ENCODE measurements at places on chromosomes 5 and 9. TPM values are rescaled to one million over a fixed set of nuclear protein-coding genes. Genes with fewer than 3 reads are reported as not detected.

DNA sequence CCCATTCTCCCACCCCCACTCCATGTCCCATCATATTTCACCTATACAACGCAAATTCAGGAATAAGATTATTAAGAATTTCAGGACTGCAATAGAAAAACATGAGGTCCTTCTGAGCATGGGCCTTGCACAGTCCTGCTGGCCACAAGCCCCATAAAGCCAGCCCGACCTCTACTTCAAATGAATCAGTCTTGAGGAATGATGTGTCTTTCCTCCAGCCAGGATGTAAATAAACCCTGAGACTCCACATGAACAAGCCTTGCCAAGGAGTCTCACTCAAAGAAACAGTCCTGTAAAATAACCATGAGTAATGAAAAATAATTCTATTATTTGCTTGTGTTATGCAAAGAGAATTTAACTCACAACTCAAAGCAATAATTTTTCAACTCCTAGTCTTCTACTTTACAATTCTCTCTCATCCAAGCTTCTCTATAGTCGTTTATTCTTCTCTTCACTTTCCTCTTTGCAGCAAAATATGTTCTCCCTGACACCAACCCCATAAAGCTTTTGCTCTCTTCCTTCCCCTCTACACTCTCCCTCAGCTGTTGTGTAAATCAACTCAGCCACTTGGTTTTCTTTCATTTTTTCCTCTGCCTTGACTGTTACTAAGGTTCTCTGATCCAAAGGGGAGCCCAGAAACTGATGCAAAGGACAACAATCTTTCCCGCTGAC lies 140.1 kb upstream of the MOCS2 start:
- DNase-seq, result peak; percentile 96

The NFX1 gene
- polyA plus RNA-seq, result 39.5 TPM

The C9 gene
- not detected for polyA plus RNA-seq

- DNase-seq, result no peak
These were observed 19.2 kb downstream of the RNF145 start for GRCh38 chr5:159190170-159190569.

The KIAA0825 gene
- polyA plus RNA-seq, result 1.7 TPM

- DNase-seq, result no peak
These were observed 679 bp upstream of the KDM4C start for GRCh38 chr9:6757132-6757455.

The FGF10 gene
- polyA plus RNA-seq, result 0.58 TPM

DNA sequence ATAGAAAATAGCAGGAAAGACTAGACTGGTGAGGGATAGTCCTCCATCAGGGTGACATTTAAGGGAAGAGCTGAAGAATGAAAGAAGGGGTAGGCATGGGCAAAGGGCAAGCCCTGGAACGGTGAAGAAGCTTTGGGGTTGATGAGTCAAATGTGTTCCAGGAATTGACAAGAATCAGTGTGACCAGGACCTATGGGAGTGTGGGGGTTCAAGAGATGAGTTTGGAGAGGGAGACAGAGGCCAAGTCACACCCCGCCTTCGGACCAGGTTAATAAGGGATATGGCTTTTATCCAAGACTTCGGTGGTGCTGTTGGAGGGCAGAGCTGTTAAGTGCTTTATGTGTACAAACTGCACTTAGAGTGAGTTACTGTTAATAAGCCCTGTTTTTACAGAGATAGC lies 920 bp downstream of the PMPCA start:
- no peak for DNase-seq

DNA sequence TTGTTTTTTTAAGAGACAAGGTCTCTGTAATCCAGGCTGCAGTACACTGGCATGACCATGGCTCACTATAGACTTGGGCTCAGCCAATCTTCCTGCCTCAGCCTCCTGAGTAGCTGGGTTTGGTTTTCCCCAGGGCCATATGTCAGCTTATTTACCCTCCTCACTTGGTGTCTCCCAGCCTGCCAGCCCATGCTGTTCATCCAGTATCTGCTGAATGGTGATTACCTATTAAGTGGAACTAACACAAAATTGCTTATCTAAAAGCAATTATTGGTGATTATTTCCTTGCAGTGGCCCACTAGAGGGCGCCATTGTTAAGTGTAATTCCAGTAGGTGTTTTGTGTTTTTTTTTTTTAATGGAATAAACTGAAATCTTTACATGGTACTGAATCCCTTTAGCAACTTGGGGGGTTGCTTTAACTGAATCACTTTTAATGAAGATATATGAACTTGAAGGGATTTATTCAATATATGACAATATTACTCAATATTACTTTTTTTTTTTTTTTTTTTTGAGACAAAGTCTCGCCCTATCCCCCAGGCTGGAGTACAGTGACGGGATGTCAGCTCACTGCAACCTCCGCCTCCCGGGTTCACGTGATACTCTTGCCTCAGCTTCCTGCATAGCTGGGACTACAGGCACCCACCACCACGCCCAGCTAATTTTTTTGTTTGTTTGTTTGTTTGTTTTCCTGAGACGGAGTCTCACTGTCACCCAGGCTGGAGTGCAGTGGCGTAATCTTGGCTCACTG lies 13.8 kb downstream of the EXOSC2 start:
- DNase-seq, result peak; percentile 51

GRCh38 chr5:177489119-177489716 lies 8.2 kb downstream of the PDLIM7 start:
- DNase-seq, result no peak

- DNase-seq, result no peak
These were observed 2.0 kb downstream of the PPP3R2 start for GRCh38 chr9:101592788-101593187.

The CRB2 gene
- polyA plus RNA-seq, result not detected

The ARID3C gene
- not detected for polyA plus RNA-seq

GRCh38 chr5:141683596-141684141 lies 1.6 kb upstream of the ARAP3 start:
- DNase-seq, result no peak

- peak; percentile 19 for DNase-seq
These were observed 54.8 kb downstream of the IQGAP2 start for GRCh38 chr5:76457674-76458485.

GRCh38 chr5:66894480-66895240 lies 298.5 kb downstream of the MAST4 start:
- peak; percentile 17 for DNase-seq

The C5orf52 gene
- not detected for polyA plus RNA-seq

DNA sequence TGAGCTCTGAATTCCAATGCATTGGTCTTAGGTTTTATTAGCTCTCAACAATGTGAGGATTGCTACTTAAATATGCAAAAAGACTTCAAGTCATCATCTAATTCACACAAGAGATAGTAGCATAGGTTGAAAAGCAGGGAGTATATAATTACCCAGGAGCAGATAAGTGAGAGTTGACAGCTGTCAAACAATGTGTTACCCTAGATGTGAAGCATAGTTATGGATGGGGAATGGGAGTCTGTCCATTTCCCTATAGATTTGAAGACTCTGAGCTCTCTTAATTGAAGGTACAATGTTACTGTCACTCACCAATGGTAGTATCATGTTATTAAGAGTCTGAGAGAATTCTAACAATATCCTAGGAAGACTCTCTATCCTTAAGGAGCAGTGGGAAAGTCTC lies 160.7 kb downstream of the KCTD16 start:
- DNase-seq, result no peak

DNA sequence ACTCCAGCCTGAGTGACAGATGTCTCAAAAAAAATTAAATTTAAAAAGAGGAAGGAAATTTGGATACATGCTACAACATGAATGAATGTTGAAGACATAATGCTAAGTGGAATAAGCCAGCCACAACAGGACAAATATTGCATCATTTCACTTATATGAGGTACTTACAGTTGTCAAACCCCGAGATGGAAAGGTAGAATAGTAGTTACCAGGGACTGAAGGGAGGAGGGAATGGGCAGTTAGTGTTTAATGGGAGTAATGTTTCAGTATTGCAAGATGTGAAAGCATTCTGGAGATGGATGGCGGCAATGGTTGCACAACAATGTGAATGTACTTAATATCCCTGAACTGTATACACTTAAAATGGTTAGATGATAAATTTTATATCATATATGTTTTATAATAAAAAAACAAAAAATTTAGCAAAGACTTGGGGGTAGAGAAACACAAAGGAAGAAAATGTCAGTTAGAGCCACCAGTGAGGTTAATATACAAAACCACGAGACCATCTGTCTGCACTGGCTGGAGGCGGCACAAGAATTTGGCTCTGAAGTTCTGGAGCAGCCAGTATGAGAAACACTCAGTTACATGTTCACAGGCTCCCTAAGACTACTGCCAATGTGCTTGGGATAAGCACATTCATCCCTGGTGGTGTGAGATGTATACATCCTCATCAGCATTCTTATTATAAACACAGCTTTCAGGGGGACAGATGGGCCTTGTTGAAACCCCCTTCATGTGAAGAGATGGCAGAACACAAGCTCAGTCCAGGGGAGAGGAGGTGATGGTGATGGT lies 37.0 kb upstream of the RPS23 start:
- peak; percentile 66 for DNase-seq

GRCh38 chr9:134594078-134594941 lies 47.3 kb upstream of the COL5A1 start:
- no peak for DNase-seq

Measured in fibroblast of lung (primary cell).